ENCODE measurements at places on chromosomes 2 and 18.

DNA sequence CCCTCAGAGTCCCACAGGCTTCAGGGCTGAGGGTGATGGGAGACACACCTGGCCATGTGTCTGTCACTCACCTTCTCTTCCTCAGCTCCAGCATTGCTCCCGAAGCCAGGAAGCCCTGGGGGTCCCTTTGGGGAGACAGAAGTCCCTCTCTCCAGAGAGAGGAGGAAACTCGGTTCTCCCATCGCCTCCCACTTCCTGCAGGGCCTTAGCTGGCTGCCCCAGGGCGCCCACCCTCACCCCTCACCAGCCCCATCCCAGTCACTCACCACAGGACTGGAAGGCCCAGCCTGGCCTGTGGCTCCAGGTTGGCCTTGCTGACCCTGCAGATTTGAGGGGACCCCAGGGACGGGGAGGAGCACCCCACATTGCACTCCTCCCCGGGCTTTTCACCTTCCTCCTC, 2.7 kb upstream of the RAB6D start:
- DNase-seq, result no peak

- no peak for DNase-seq
Measured at GRCh38 chr2:51297488-51297887, 265.6 kb upstream of the NRXN1 start.

DNA sequence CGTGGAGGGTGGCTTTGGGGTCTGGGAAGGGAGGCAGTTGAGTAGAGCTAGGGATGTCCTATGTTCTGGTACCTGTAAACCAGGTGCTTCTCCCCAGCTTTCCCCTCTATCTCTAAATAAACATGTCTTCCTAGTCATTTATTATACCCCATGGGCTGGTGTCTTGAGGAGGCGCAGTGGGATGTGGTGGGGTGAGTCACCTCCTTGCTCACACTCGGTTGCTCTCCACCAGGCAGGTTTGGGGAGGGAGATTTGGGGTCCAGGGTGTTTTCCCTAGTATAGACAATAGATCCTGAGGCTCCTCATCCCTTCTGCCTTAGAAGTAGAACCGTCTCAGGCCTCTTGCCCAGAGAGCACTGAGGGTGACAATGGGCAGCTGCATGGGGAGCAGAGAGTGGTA, 5.1 kb downstream of the PSD4 start:
- no peak for DNase-seq

DNA sequence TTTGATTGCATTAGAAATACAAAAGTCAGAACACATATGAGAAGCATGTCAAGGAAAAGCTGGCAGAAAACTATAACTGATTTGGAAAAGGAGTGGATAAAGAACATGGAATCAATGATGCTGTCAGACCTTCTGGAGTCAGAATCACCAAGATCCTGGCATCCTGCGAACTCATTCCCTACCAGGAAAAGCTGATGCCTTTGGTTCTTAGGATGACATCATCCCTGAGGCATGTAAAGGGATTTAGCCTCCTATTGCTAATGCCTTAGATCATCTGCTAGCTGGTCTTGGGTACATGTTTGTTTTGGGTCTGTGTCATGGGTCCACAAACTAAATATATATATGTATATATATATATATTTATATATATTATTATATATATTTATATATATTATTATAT, 680.7 kb downstream of the EPHA4 start:
- DNase-seq, result no peak

DNA sequence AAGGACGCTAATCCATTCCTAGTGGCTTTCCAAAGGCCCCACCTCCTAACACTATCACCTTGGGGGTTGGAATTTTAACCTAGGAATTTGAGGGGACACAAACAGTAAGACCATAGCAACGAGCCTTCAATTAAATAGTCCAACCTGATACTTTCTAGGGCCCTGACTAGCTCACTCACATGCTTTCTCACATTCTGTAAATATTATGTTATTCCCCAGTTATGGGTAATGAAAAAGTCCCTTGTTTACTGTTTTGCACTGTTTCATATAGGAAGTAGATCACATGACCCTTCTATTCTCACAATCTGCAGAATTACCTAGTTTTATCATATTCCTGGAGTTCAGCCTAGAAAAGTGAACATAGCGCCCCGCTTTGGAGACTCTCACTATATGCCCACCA, 1212.1 kb upstream of the ACVR2A start:
- no peak for DNase-seq

GRCh38 chr2:48694149-48694548, 61.4 kb downstream of the LHCGR start:
- no peak for DNase-seq

DNA sequence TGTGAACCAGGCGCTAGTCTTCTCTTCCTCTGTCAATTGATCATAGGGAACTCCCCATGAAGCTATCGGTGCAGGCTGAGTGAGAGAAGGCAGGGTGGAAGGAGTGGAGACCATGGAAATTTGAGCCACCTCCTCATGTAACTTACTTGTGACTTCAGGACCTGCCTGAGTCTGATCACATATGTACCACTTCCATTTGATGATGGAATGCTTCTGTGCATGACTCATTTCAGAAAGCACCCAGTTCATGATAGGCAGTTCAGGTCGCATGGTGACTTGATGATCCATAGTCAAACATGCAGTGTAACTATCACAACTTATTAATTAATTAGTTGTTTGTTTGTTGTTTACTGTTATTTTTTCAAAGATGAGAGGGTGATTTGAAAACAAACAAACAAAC, 1296.7 kb downstream of the SUCLG1 start:
- DNase-seq, result no peak

DNA sequence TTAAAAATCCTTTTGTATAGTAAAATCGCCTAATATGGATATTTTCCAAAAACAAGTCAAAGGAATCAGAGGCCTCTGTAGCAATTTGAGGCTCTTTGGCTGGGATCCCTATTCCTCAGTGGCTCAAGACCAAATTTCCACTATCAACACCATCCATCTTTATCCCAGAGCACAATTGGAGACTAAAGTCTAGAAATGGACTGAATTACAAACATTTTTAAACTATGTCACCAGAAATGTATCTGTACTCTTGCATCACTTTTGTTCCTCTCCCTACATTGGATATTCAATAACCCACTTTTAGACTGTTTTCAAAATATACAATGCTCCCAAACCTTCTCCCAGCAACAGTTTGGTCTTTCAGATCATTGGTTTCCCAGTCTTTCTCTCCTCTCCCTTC, 140.4 kb upstream of the KLHL29 start:
- no peak for DNase-seq

GRCh38 chr18:36382854-36383253, 85.3 kb downstream of the FHOD3 start:
- DNase-seq, result no peak

GRCh38 chr18:34760444-34760843, 50.3 kb downstream of the DTNA start:
- no peak for DNase-seq

- DNase-seq, result no peak
Measured at GRCh38 chr2:1584691-1585485, 159.4 kb downstream of the PXDN start.

DNA sequence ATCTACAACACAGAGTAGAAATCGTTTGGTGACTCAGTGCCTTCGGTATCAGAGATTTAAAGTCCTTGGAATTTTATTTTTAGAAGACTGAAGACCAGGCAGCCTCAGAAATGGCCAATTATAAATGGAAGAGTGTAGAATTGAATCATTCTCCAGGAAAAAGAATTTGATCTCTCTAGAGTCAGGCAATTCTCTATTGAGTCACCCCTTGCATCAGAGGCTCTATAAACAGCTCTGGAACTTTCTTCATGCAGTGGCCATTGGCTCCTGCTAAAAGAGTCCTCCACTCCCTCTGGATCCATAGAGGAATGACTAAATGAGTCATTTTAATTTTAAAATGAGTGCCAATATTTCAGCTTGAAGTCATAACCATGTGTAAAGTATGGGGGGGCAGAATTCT, 816.2 kb downstream of the TDRD15 start:
- no peak for DNase-seq
